ENCODE measurements at places on chromosomes 3 and 15.
A peak's percentile ranks its signal among the peaks of the same experiment; 100 is the strongest.

- no peak for DNase-seq
Measured at GRCh38 chr15:71443538-71443937, 328.3 kb downstream of the THSD4 start.

GRCh38 chr3:50327129-50327528 is 894 bp downstream of the TUSC2 start:
- no peak for DNase-seq

- DNase-seq, result no peak
Measured at GRCh38 chr15:89332446-89332845, 2.2 kb downstream of the POLG start.

- DNase-seq, result no peak
Measured at GRCh38 chr15:90101130-90101968, 919 bp downstream of the IDH2 start.

DNA sequence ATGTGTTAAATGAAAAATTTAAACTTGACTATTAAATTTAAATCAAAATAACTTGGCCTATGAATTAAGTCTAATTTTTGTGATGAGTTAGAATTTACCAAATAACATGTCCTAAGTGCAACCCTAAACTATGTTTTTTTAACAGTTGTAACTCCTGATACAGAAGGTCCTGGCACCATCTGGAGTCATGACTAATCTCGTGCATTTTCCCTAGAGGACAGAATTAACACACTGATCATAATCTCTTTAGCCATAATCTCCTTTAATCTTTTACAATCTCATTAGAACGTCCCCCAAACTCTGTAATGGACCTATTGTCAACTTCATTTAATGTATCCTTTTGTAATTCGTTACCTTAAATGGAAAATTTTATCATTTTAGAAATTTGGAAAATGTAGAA is 100.6 kb downstream of the SUCNR1 start:
- no peak for DNase-seq

- DNase-seq, result no peak
Measured at GRCh38 chr15:101694261-101694660, 30.0 kb downstream of the TARS3 start.

- no peak for DNase-seq
Measured at GRCh38 chr3:102492300-102492699, 57.5 kb downstream of the ZPLD1 start.

GRCh38 chr15:91357486-91357885 is 257.4 kb downstream of the SV2B start:
- no peak for DNase-seq

- DNase-seq, result no peak
Measured at GRCh38 chr3:119194237-119195150, 21.1 kb downstream of the UPK1B start.

DNA sequence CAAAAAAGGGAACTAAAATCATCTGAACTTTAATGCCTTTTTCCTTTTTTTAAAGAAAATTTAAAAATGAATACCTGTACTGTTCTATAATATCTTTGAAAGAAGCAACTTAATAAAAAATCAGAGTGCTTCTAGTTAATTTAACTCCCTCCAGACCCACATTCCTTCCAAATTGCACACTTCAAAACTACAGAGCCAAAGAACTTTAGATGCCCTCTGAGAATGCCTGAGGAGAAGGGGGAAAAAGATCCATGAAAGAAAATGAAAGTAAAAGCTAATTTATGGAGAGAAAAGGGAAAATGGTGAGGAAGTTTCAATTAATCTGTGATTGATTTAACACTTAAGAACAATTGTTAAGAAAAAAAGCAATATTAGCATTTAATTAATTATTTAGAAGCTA is 1141.6 kb downstream of the IGSF11 start:
- no peak for DNase-seq

DNA sequence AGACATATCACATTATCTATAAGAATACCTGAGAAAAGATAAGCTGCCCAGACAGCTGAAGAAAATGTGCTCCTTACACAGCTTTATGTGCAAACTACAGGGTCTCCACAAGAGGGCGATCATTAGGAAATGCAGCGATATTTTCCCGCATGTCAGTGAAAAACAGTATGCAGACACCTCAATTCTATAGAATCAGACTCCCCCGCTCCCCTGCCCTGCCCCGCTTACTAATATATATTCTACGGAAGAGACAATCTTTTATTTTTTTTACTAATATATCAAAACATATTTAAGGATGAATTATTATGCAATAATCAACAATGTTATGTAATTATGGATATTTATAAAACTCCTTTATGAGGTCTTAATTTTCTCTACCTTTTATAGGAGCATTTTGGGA is 681.3 kb downstream of the ROBO1 start:
- no peak for DNase-seq

DNA sequence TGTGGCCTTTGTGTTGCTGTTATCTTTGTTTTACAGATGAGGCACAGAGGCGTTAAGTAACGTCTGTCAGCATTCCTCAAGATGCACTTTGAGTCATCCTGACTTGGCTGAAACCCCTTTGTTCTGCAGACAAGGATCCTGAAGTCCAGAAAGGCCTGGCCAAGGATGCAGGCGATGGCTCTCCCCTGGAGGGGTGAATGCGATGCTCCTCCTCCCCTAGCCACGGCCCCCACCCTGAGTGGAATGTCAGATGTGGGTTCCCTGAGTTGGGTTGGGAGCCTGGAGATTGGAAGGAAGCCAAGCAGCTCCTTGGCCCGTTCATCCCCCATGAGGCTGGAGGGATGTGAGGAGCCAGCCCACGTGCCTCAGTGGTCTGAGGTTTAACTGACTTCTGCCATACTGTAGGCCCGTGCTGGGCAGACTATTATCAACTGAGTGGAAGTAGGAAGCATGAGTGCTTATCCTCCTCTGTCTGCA is 43.3 kb downstream of the POMGNT2 start:
- DNase-seq, result no peak

DNA sequence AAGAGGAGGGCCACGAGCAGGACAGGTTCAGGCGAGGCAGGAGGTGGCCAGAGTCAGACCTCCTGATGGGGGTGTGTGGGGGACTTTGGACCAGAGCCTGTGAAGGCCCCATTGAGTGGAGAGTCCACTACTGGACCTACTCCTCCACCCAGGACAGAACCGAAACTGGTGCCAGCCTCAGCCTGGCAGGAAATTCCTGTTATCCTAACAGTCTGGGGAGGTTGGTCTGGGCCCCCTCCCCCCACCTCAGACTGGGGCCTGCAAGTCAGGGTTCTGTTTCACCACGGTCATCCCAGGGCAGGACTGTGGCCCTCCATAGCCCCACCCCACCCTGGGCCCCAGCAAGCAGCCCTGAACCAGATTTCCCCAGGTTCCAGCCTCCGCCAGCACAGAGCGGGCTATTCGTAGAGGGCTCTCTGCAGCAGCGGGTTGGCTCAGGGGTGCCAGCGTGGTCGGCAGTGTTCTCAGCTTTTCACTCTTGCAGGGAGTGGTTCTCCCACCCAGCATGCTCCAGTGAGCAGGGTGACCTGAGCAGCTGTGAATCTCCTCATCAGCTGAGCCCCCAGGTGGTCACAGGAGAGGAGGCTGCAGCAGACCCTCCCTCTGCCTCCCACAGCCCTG is 217.3 kb downstream of the TBC1D2B start:
- DNase-seq, result no peak

DNA sequence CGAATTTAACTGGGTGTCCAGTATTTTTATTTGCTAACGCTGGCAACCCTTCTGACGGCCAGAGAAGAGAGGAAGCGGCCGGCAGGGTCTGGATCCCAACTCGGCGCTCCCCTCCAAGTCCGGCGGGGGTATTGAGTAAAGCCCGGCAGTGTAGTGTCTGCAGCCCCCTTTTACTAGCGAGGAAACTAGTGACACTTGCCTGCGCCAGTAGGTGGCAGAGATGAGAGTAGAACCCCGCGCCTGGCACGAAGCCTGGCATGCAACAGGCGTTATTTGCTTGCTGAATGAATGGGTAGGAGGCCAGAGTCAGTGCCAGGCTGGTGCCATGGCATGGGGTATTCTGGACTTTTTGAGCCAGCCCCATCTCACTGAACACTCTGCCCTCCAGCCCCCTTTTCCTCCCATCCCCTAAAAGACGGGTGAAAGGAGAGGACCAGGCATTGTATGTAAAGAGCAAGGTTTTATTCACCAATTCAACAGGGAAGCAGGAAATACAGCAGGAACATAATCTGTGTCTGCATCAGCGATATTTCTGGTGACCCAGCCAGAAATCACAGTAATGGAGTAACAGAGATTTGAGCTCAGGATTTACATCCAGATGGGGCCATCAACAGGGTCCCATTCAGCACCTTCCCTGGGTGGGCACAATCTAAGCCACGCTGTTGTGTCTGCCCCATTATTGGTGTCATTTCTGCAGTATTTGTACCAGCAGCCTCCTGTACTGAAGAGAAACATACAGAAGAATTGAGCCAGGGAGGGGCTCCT is 788 bp upstream of the WDR73 start:
- peak; percentile 62 for DNase-seq

GRCh38 chr15:27679731-27680471 is 419.2 kb downstream of the OCA2 start:
- DNase-seq, result no peak

DNA sequence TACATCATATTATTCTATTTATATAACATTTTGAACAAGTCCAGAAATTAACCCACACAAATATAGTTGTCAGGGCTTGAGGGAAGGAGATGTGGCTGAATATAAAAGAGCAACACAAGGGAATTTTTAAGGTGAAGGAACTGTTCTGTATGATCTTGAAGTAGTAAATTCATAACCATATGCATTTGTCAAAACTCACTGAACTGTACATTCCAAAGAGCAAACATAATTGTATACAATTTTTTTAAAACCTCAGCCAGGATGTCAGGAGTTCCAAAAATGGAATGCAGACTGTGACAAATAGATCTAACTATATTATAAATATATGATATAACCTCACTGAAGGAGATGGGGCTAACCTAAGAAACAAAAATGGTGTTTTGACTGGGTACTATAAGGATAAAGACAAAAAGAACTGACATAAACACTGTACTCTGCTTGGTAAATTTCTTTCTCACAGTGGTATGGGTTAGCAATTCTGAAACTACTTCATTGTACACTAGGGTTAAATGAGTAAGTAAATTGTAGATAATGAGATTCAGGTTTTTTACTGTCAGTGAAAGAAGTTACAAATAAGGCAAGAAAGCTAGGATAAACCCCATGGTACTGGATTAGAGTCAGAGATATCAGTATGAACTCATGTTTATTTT is 14.4 kb downstream of the GOLGB1 start:
- no peak for DNase-seq

DNA sequence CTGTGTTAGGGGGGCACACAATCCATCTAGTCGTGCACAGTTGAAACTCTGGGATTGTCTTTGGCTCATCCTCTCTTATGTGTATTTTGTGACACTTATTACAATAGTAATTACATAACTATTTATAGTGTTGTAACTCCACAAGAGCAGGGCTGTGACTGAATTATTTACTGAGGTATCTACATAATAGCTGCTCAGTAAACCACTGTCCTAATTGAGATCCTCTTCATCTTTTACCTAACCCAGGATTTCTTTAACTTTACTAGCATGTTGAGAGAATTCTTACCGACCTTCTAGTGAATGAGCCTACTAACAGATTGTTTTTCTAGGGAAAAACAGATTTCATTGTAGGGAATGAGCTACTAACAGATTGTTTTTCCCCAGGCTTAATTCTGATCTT is 11.1 kb downstream of the KLHL18 start:
- no peak for DNase-seq

GRCh38 chr15:38308797-38309196 is 56.2 kb downstream of the SPRED1 start:
- DNase-seq, result no peak

DNA sequence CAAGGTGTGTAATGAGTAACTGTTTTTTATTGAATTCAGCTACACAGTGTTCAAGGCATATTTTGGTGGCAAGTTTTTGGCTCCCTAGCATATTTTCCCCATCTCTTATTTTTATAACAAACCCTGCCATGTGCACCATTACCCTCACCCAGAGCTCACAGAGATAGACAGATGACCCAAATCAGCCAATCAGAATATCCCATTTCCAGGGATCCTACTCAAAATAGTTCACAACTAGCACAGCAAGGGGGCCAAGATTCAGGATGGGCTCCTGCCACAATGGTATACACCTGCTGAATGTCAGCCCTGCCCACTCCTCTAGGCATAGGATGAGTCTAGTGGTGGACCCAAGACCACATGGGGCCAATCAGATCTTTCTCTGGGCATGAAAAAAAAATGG is 78.8 kb upstream of the SETMAR start:
- DNase-seq, result no peak

DNA sequence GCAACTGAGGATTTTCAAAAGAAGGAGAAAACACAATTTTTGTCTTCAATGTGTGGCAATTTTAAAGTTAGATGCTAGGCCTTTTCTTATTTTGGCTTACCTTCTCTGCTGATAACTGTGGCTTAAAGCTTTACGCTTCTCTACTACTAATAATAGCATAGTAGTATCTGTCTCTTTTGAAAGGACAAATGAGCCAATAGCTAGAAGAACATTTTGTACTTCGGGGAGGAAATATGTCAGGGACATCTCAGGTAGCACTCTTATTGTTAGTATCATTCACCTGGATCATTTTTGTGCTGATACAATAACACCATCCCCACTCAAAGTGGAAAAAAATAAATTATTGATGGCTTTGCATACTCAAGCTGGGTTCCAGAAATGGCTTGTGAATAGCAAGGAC is 586.1 kb upstream of the TBL1XR1 start:
- DNase-seq, result no peak

DNA sequence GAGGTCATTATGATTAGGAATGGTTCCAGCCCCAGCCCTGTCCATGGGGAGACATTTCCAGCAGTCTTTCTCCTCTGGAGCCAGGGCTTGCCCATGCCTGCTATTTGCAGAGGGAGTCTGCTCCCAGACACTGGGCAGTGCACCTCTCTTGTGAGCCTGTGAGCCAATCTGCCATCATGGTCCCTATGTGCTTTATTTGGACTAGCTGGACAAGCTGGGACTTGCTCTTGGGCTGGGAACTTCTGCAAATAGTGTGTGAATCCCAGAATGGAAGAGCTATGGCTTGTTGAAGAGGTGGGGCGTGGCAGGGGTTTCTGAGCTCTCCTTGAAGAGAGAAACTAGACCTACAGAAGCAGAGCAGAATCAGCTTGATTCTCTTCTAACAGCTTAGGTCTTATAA is 53.7 kb upstream of the KY start:
- no peak for DNase-seq

DNA sequence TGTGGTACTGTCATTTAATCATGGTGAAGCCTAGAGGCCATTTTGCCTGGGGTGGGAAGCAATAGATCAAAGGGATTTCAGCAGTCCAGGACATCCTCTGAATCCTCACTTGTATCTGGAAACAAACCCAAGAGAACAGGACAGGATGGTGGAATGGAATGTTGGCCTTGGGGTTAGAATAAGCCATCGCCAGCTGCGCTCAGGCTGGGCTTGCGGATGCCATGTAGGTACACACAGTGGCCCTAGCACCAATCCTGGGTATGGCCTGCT is 76.5 kb upstream of the ALDH1A3 start:
- no peak for DNase-seq

- DNase-seq, result no peak
Measured at GRCh38 chr3:127479449-127479848, 111.1 kb downstream of the TPRA1 start.

DNA sequence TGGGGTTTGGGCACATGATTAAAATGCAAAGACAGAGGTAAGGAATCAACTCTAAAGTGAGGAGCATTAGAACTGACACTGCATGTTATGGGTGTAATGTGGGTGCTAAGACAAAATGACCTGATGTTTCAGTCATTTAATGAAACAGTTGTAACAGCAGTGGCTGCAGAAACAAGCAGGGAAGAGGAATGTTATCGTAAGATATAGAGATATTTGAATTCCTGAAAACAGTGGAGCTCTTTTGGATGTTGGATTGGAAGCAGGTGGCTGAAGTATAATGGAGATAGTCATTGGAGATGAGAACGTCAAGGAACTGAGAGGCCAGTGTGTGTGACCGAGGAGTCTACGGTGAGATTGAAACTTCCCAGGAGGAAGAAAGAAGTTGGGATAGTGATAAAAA is 1065.2 kb downstream of the ZPLD1 start:
- no peak for DNase-seq

All from stimulated activated CD8-positive, alpha-beta memory T cell treated with anti-CD3 and anti-CD28 coated beads, Interleukin-4, amount 100 ng/mL, for 4 hours (primary cell).